Activated gamma-delta T cell (primary cell): ENCODE measurements at places on chromosomes 2 and 18.

- no peak for DNase-seq
These were observed 10.3 kb downstream of the ATP8B1 start for GRCh38 chr18:57792631-57793301.

- no peak for DNase-seq
These were observed 84.4 kb downstream of the TMEM131 start for GRCh38 chr2:97911206-97911921.

DNA sequence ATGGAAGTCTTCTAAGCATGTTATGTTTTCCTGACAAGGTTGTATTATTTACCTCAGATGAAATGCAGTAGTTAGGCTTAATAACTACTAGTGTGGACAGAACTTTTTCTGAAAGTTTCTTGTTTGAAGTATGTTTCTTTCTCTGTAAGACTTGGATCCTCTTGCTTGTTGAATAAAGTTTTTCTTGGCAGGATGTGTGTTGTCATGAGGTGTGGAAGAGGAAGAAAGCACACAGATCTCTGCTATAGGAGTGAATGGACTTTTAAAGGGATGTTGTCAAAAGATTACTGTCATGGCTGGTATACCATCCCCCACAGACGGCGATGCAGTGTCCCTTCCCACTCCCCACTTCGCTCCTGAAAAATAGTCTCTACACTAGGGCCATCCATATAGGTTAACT, 2.6 kb downstream of the CAB39 start:
- DNase-seq = no peak

DNA sequence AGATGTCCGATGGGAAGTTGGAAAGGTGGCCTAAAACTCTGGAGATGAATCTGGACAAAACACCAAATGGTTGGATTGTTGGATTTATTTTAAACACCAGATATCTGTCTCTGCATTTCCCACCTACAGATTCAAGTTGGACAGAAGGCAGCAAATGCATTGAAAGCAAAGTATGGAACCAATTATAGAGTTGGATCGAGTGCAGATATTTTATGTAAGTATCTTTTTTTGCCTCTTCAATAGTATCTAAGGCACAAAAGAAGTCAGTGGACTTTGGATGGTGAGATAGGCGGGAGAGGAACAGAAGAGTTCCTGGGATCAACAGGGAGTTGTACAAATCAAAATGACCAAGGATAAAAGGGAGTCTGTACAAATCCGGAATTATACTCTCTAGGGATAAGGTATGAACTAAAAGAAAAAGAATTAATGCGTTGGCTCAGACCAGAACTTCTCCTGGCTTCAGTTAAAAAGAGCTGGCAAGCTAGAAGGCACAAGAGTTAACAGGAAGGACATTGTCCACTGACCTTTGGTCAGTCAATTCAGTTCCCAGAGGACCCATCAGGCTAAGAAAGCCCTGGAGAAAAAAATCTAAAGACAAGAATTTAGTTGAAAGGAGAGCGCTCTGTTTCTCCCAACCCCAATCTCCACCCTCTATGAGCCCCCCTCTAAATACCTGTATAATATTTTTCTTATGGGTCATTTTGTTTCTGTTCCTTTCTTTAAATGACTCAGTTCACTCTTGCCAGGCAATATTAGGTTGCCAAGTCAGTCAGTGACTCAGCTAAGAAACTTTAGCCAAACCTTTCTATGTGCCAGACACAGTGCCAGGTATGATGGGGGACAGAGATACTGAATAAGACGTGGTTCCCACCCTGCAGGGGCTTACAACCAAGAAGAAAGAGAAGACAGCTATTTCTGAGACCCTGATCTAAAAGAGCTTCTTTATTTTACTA, 29.1 kb downstream of the CPO start:
- DNase-seq = no peak

DNA sequence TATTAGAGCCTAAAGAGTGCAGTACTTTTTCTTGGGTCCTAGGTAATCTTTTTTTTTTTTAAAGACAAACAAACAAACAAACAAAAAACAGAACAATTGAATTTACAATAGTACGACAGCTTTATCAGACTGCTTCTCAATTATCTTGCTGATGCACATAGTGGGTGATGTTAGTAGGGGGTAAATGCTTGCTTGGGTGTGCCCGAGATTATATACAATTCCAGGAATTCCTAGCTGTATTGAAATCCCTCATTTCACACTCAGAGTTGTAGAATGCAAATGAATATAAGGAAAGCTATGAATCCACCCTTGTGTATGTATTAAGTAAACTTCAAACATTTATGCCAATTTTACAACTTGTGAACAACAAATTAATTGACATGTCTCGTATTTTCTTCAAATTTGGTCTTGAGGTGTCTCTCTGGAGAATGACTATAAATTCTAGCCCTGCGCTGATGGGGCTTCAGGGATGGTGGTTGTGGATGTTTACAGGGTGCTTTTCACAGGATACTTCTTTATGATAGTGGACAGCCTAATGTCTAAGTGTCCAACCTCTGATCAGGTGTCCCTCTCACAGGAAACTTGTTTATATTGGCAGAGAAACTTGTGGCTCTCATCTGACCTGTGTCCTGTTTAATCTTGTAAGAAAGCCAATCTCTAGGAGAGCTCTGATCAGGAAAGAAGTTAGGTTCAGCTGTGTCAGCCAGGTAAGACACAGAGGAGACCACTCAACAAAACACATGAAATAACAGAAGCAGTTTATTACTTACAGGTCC, 61.9 kb upstream of the SLC39A10 start:
- DNase-seq = no peak

DNA sequence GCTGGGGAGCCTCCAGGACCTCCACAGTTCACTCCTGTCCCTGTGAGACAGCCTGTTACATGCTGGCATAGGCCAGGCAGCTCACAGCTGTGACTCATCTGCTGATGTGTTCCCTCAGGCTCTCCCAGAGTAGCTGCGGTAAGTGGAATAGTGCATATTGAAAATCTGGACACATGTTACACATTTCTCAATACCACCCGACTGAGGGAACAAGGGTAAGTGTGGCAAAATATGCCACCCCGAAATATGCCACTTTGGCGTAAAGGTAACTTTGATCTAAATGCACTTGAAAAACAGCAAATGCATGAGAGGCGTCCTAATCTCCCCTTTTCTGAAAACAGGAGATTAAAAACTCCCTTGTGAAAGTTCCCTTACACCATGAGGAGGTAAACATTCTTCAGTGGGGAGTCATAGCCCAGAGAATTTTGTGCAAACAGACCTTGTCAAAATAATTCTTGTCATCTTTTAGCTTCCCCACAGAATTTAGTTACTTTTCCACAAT, 557.9 kb downstream of the CCDC85A start:
- DNase-seq = no peak

DNA sequence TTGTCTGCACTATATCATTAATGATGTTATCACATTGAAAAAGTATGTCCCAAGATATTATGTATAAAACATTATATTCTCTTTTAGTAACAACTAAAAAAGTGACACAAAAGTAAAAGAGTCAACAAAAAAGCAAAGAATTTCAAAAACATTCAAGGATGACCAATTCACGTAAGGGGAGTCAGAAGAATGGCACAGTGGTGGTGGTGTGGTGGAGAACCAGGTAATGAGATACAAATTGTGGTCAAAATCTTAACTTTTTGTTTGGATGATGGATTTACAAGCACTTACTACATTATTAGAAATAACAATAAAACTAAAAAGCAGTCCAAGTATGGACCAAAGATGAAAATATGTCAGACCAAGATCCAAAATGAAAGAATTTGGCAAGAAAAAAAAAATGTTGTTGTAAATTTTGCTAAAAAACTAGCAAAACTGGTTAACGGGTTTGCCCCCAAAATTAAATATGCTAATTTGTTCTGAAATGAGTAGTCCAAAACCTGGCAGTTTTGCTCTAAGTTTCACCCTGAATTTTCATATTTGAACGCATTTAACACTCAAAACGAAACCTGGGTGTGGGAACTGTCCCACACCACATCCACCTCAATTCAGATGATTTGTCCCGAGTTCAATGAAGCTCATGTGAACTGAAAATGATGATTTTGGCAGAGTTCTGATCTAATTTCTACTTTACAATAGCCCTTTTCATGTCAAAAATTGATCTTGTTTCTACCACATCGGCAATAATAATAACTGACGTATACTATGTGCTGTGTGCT, 135.8 kb downstream of the IKZF2 start:
- no peak for DNase-seq

DNA sequence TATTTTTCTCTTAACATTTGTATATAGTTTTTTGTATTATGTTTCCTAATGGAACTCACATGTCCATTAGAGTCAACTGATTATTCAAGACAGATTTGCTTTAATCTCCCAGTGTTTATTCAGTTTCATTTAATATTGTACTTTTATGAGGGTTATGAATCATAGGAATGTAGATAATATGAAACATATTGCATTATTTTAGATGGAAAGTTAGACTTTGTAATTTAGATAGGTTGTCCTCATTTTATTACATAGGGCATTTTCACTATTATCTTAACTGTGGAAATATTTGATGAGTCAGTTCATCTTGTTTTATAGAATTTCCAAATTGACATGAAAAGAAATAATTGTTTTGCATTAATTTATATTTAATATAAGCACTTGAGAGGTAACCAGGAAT, 240.8 kb downstream of the PLCL1 start:
- no peak for DNase-seq
